Left ventricle myocardium superior (tissue), 1 donor: ENCODE measurements at places on chromosomes 6 and 20. TPM values are rescaled to one million over a fixed set of nuclear protein-coding genes. Genes with fewer than 3 reads are reported as not detected.

MTG2 gene
- total RNA-seq = 27.3 TPM

NNAT gene
- total RNA-seq = 0.25 TPM

SIGLEC1 gene
- 7.1 TPM for total RNA-seq

CYP24A1 gene
- not detected for total RNA-seq

ZNFX1 gene
- total RNA-seq = 20.6 TPM

LY6G6D gene
- not detected for total RNA-seq
